ENCODE measurements at places on chromosomes 3 and 15.

DNA sequence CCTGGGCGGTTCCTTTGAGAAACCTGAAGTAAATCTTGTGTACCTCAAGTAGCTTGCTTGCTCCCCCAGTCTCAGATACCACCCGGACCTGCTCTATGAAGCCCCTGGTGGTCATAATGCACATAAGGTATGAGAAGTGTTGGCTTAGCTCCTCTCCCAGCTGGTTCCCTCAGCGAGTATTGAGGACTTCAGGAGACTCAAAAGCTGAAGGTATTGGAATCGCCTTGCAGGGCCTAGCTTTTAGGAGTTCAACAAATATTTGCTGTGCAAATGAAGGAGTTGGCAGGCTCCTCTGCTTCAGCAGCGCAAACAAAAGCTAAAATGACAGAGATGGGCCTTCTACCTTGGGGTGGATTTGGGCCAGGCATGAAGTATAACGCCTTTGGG lies 1.7 kb downstream of the CMTM8 start:
- peaks cover 7% of the 10 kb centered on the region for H3K4me1 ChIP-seq
- no peaks in the 10 kb centered on the region for H3K36me3 ChIP-seq
- DNase-seq: peak; percentile 27
- H3K4me3 ChIP-seq: no peak overlapping the region
- H3K27me3 ChIP-seq: no peaks in the 10 kb centered on the region
- no peak overlapping the region for H3K27ac ChIP-seq

DNA sequence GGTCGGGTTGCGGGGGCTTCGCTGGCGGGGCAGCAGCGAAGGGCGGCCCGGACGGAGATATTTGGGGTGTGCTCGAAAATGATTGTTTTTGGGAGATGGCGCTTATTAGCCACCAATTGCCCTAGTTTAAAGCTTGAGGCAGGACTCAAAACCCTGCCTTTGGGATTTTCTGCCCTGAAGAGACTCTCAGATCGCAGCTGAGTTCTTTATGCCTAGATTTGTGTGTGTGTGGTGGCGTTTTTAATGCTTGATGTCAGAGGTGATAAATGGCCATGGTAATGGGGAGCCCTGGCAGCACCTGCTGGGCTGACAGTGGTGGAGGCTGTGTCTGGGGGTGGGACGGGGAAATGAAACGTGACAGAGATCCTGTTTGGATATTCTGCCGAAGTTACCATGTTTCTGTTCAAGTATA lies 604 bp downstream of the KCTD6 start:
- H3K36me3 ChIP-seq: no peaks in the 10 kb centered on the region
- peak overlapping the region; percentile 75 for H3K4me3 ChIP-seq
- H3K4me1 ChIP-seq: peaks cover 7% of the 10 kb centered on the region
- H3K27me3 ChIP-seq: no peaks in the 10 kb centered on the region
- peak; percentile 36 for DNase-seq

GRCh38 chr15:58185439-58185838 lies 47.3 kb downstream of the AQP9 start:
- no peaks in the 10 kb centered on the region for H3K27me3 ChIP-seq
- no peak for DNase-seq
- H3K4me1 ChIP-seq: no peaks in the 10 kb centered on the region
- no peak overlapping the region for H3K4me3 ChIP-seq

DNA sequence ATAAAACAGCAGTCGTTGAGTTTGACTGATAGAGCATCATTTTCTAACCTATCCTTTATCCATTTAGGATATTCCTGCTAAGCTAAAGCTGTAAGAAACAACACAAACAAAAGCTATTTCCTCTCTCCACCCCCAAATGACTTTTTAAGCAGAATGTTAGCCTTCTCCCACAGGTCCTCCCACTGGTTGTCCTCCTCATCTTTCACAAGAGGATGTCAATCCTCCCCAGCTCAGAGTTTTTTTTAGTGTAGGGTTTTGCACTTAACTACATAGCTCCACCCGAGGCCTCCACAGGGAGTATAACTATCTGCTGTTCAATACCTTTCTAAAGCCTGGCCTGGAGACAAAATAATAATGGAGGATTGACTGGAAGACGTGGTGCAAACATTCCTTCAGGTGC lies 7.8 kb downstream of the SETMAR start:
- no peak overlapping the region for H3K27ac ChIP-seq
- no peaks in the 10 kb centered on the region for H3K36me3 ChIP-seq
- H3K4me1 ChIP-seq: no peaks in the 10 kb centered on the region
- no peak for DNase-seq
- H3K27me3 ChIP-seq: no peaks in the 10 kb centered on the region

- DNase-seq: peak; percentile 19
- H3K27me3 ChIP-seq: peaks cover 7% of the 10 kb centered on the region
- H3K4me1 ChIP-seq: peaks cover 27% of the 10 kb centered on the region
These were observed 3.5 kb downstream of the VIPR1 start for GRCh38 chr3:42505849-42506410.

GRCh38 chr15:85592148-85592547 lies 202.6 kb downstream of the KLHL25 start:
- H3K4me3 ChIP-seq: no peak overlapping the region
- no peak for DNase-seq
- H3K4me1 ChIP-seq: peaks cover 14% of the 10 kb centered on the region

GRCh38 chr3:152786977-152787681 lies 47.8 kb upstream of the P2RY1 start:
- no peak overlapping the region for H3K4me3 ChIP-seq
- no peaks in the 10 kb centered on the region for H3K27me3 ChIP-seq
- no peaks in the 10 kb centered on the region for H3K4me1 ChIP-seq
- DNase-seq: no peak

GRCh38 chr3:196688349-196688748 lies 23.7 kb downstream of the CEP19 start:
- peak; percentile 22 for DNase-seq
- no peaks in the 10 kb centered on the region for H3K27me3 ChIP-seq
- no peaks in the 10 kb centered on the region for H3K36me3 ChIP-seq
- H3K4me3 ChIP-seq: no peak overlapping the region
- H3K27ac ChIP-seq: no peak overlapping the region
- no peaks in the 10 kb centered on the region for H3K4me1 ChIP-seq

GRCh38 chr15:63380151-63380807 lies 1.4 kb downstream of the CA12 start:
- H3K4me1 ChIP-seq: no peaks in the 10 kb centered on the region
- H3K27ac ChIP-seq: peak overlapping the region; percentile 56
- H3K36me3 ChIP-seq: no peaks in the 10 kb centered on the region
- H3K27me3 ChIP-seq: no peaks in the 10 kb centered on the region
- peak overlapping the region; percentile 65 for H3K4me3 ChIP-seq

DNA sequence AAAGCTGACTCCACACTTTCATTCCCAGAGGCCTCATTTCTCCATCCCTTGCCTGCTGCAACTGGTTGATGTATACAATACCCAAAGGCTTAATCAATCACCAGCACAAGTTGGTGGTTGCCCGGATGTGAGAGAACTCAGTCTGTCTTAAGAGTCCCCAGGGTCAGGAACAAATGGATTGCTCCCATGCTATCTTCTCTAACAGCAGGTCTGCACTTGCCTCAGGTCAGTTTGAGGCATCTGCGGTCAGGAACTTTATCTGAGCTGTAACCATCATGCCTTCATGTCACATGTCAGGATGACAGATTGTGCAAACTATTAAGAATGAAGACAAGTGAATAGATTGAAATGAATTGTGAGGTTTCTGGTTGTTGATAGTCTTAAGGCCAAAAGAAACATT lies 56.1 kb downstream of the BFSP2 start:
- no peak overlapping the region for H3K27ac ChIP-seq
- no peaks in the 10 kb centered on the region for H3K36me3 ChIP-seq
- no peaks in the 10 kb centered on the region for H3K4me1 ChIP-seq
- H3K4me3 ChIP-seq: no peak overlapping the region

DNA sequence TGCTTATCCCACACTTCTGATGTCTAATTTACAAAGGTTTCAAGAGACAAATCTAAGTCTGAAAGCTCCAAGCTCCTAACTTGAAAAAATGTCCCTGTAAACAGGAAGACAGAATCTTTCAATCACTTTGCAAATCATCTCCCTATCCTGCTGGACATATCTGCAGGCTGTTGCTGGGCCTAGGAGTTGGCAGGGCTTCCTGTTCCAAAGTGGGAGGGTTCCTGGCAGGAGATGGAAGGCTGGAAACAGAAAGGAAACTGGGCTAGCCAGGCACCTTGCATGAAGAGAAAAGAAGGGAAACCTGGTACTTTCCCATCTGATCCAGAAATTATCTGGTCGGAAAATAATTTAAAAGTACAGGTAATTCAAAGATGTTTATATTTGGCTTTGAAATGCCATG lies 227.3 kb upstream of the IL12A start:
- DNase-seq: no peak
- peaks cover 4% of the 10 kb centered on the region for H3K4me1 ChIP-seq
- H3K27ac ChIP-seq: no peak overlapping the region
- no peak overlapping the region for H3K4me3 ChIP-seq
- no peaks in the 10 kb centered on the region for H3K36me3 ChIP-seq
- peaks cover 7% of the 10 kb centered on the region for H3K27me3 ChIP-seq

DNA sequence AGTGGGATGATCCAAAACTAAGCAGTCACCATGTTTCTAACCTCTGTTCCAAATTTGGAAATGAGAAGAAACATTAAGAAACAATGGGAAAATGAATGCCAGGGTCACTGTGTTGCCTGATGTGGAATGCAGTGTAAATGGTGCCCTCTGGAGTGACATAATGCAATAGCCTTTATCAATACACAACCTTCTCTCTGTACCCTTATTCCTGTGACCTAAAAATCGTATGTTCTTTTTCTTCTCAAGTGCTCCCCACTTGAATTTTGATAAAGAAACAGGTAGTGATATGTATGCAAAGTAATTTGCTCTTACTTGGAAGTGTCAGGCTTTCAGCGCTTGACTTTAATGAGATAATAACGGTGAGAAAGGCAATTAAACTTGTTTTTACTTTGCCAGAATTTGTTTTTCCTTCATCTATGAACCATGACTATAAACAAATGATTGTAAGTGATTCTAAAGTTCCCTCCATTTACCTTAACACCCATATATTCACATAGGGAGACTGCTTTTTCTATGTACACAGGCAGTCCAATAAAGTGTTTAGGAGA lies 145.8 kb upstream of the THRB start:
- no peak overlapping the region for H3K4me3 ChIP-seq
- DNase-seq: peak; percentile 27
- no peaks in the 10 kb centered on the region for H3K27me3 ChIP-seq
- H3K36me3 ChIP-seq: no peaks in the 10 kb centered on the region
- no peak overlapping the region for H3K27ac ChIP-seq

GRCh38 chr3:127699416-127700300 lies 26.9 kb downstream of the ABTB1 start:
- peak overlapping the region; percentile 70 for H3K27ac ChIP-seq
- H3K4me3 ChIP-seq: no peak overlapping the region
- no peaks in the 10 kb centered on the region for H3K27me3 ChIP-seq
- peaks cover 7% of the 10 kb centered on the region for H3K4me1 ChIP-seq

Measured in colonic mucosa (tissue), 4 donors.